Epithelial cell of umbilical artery (primary cell): ENCODE measurements at places on chromosomes 1 and 21. TPM values are rescaled to one million over a fixed set of nuclear protein-coding genes. Genes with fewer than 3 reads are reported as not detected.

Gene VANGL1
- total RNA-seq, result 6.2 and 8.8 TPM in 2 replicates

Gene GIPC2
- total RNA-seq, result 12.7 and 29.3 TPM in 2 replicates

Gene ADCY10
- total RNA-seq, result under 0.01 TPM in 2 replicates

Gene KIF26B
- 0.32 and 0.61 TPM in 2 replicates for total RNA-seq

Gene G0S2
- total RNA-seq, result 0.32 and 1.1 TPM in 2 replicates

Gene SLC1A7
- total RNA-seq, result not detected in 2 replicates

Gene HENMT1
- total RNA-seq, result 2.6 and 2.9 TPM in 2 replicates

Gene TRIM17
- not detected in 2 replicates for total RNA-seq

Gene SHC1
- 152 and 218 TPM in 2 replicates for total RNA-seq

Gene PGLYRP4
- not detected in 2 replicates for total RNA-seq

Gene CR1L
- not detected in 2 replicates for total RNA-seq

Gene OR6N1
- not detected in 2 replicates for total RNA-seq

Gene PLEKHA6
- 1.9 and 2.4 TPM in 2 replicates for total RNA-seq

Gene SLAMF8
- total RNA-seq, result not detected in 2 replicates

Gene DONSON
- 14.3 and 19.8 TPM in 2 replicates for total RNA-seq

Gene HES3
- not detected in 2 replicates for total RNA-seq

Gene TARDBP
- total RNA-seq, result 116 and 125 TPM in 2 replicates

Gene FBXO28
- total RNA-seq, result 27.9 and 34.2 TPM in 2 replicates

Gene GPR89A
- total RNA-seq, result 23.4 and 38.0 TPM in 2 replicates

Gene C1orf74
- 2.9 and 4.1 TPM in 2 replicates for total RNA-seq

Gene KRTAP21-1
- total RNA-seq, result not detected in 2 replicates

Gene GCSAML
- not detected in 2 replicates for total RNA-seq

Gene BTBD19
- 8.1 and 8.2 TPM in 2 replicates for total RNA-seq

Gene FCRL5
- not detected in 2 replicates for total RNA-seq

Gene OR10R2
- not detected in 2 replicates for total RNA-seq

Gene CFH
- 27.0 and 72.8 TPM in 2 replicates for total RNA-seq

Gene IFI44L
- 31.2 and 745 TPM in 2 replicates for total RNA-seq

Gene NTMT2
- not detected in 2 replicates for total RNA-seq

Gene KRTAP11-1
- not detected in 2 replicates for total RNA-seq

Gene GBP2
- 47.4 and 57.6 TPM in 2 replicates for total RNA-seq

Gene LIN28A
- total RNA-seq, result not detected in 2 replicates

Gene HSD11B1
- total RNA-seq, result 0.32 and 0.61 TPM in 2 replicates

Gene IGSF5
- not detected in 2 replicates for total RNA-seq

Gene FMO3
- total RNA-seq, result not detected in 2 replicates

Gene SPRR2G
- total RNA-seq, result not detected in 2 replicates

Gene NPR1
- 2.6 and 6.7 TPM in 2 replicates for total RNA-seq

Gene KRTAP19-1
- total RNA-seq, result not detected in 2 replicates
